Suppressor macrophage treated with lipopolysaccharide for 1 hour (primary cell): ENCODE measurements at places on chromosomes 5 and 9.
A peak's percentile ranks its signal among the peaks of the same experiment; 100 is the strongest.

DNA sequence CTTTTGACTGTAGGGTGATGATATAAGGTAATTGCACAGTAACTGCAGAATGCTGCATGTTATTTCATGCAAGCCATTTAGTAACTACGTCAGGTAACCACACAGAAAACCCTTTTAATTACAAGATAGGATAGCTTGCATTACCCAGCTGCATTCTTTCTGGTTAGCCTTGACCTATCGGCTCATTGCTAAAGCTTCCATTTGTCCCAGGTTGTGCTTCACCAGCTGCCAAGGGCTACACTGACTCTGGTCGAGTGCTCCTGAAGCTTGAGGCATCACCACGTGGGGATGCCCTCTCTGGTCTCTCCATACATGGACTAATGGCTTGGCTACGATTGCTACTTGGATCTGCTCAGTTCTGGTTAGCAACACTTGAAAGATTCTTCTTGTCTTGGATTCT is 81.1 kb upstream of the SLC12A2 start:
- DNase-seq, result no peak

DNA sequence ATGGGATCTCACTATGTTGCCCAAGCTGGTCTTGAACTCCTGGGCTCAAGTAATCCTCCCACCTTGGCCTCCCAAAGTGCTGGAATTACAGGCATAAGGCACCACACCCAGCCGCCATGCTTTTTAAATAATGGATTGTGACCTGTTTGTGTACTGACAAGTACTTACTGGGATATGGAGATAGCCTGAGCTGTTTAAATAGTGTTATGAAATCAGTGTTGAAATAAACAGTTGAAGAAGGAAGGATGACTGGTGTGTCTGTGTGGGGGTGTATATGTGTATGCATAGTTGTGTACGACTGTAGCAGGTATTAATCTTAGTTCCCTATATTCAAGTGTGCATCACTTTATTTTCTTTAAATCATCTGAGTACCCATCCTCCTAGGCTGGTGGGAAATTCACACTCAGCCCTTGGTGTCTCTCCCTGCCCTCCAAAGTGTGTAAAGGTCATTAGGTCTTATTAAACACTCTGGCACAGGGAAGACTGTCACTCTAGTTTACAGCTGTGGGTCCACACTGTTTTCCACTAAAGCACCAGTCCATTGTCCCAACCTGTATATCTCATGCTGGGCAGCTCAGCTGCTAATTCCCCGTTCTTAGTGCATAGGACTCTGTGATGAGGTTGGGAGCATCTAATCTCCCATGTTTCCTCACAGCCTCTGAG is 91.0 kb downstream of the SNX18 start:
- DNase-seq, result peak; percentile 70

GRCh38 chr9:444528-444927 is 229.9 kb downstream of the DOCK8 start:
- no peak for DNase-seq

DNA sequence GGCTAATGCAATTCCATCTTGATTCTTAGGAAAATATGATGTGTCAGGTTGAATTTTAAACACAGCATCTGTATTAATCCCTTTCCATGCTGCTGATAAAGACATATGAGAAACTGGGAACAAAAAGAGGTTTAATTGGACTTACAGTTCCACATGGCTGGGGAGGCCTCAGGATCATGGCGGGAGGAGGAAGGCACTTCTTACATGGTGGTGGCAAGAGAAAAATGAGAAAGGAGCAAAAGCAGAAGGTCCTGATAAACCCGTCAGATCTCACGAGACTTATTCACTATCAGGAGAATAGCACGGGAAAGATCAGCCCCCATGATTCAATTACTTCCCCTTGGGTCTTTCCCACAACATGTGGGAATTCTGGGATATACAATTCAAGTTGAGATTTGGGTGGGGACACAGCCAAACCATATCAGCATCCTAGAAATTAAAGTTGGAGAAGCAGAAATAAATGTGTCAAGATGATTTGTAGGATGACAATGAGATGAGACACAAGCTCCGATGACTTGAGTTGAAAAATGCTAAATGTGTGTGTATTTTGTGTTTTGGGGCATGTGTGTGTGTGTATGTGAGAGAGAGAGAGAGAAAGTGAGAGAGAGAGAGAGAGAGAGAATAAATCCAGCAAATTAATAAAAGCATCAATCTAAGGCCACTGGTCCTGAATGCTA is 48.5 kb upstream of the ANKRD55 start:
- no peak for DNase-seq

DNA sequence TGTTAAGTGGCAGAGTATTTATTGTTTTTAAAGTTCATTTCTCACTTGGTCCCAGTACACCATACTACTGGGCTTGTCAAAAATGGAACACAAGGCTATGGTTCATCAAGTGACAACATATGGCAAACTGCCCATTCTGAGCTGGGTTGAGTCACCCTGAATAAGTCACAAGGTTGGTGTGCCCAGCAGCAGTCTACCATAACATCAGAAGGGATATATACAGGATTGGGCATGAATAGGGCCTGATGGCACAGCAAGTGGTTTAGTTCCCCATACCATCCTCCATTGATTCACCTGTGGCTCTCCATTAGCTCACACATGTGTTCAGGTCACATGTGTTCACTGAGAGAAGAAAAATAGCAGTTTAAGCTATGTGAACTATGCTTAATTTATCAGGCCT is 249.8 kb upstream of the PRDM9 start:
- DNase-seq, result no peak

- DNase-seq, result no peak
Measured at GRCh38 chr5:127431977-127432585, 85.4 kb upstream of the PRRC1 start.

DNA sequence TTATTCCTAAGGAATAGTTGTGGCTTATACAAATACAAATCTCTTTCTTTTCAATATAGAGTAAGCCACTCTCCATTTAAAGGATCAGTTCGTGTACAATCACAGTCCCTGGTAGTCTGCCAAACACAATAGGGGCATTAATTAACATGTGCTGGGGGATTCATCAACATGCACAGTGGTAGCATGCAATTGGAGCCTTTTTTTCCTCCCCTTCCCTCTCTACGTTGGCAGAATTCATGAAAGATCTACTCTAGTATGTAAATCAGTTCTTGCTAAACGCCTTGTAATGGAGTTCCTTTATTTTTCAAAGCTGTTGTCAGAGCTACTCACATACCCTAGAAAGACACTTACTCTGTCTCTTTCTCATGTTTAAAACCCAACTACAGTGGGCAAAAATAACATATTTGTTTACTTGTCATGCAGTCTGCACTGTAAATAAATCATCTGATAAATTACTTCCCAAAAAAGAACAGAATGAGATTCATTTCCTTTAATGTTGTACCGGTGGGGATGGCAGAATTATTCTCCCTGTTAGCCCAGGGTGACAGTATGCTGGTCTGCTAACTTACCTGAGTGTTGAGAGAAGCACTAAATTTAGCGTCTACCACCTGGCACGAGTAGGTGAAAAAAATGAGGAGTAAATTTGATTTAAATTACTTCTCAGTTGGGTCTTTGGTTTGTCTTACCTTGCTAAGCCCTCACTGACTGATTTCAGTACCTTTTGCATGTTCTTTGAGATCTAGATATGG is 341.5 kb upstream of the CCNH start:
- DNase-seq, result no peak

DNA sequence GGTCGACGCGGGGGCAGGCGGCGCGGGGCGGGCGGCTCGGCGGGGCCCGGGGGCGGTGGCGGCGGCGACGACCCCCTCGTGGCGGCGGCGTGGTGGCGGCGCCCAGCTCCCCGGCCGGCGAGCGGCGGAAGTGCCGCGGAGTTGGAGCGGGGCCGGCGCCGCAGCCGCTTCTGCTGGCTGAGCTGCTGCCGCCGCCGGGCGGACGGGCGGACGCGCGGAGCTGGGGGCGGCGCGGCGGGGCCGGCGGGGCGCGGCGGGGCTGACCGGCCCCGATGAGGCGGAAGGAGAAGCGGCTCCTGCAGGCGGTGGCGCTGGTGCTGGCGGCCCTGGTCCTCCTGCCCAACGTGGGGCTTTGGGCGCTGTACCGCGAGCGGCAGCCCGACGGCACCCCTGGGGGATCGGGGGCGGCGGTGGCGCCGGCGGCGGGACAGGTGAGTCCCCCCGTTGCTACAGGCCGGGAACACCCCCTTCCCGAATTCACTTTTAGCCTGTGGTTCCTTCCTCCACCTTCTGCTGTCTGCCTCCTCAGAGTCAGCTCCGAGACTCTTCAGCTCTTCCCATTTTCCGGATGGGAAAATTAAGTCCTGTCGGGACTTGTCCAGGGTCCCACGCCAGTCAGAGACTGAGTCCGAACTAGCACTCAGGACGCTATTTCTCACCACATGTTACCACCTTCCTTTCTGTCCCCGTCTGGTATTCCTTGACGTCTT is at the start of gene GALNT10:
Gene GALNT10, plus strand, starts transcription at position 139 of the 710 bp plus-strand sequence. Its CDS starts 134 bp downstream, at position 273.
- DNase-seq, result peak; percentile 94

GRCh38 chr5:100479079-100479688 is 56.0 kb upstream of the FAM174A start:
- no peak for DNase-seq

GRCh38 chr9:6842584-6842947 is 84.8 kb downstream of the KDM4C start:
- DNase-seq, result peak; percentile 16

- DNase-seq, result no peak
Measured at GRCh38 chr9:120937127-120937526, 10.5 kb upstream of the TRAF1 start.

DNA sequence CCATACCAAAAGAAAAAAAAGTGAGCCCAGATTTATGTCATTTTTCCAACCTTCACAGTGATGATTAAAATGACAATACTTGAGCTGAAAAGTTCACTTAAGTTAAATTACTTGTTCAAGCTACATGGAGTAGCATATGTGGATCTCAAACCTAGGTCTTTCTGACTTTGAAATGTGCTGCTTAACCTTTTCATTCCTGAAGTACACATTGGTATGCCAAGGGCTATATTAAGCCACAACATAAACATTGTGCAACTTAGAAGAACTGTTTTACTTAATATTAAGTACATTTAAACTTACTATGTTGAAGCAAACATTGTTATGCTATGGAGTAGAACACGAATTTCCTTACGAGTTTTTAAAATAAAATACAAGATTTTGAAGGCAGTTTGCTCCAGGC is 105.0 kb downstream of the GIN1 start:
- DNase-seq, result no peak

DNA sequence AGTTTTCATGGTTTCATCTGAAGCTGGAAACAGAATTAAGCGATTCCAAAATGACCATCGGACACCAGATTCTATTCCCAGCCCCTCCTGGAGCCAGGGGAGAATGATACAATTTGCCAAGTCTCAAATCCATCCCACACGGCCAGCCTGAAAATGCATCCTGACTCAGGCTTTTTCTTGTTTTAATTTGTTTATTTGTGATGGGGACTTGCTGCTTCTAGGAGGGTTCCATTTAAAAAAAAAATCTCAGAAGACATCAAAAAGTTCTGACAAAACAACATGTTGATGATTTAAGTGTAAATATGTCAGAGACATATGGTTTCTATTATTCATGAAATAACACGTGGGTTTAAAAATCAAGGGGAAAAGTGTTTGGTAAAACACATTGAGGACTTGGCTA is 173.2 kb downstream of the GAS1 start:
- no peak for DNase-seq

GRCh38 chr5:144433893-144434292 is 263.2 kb downstream of the KCTD16 start:
- no peak for DNase-seq

DNA sequence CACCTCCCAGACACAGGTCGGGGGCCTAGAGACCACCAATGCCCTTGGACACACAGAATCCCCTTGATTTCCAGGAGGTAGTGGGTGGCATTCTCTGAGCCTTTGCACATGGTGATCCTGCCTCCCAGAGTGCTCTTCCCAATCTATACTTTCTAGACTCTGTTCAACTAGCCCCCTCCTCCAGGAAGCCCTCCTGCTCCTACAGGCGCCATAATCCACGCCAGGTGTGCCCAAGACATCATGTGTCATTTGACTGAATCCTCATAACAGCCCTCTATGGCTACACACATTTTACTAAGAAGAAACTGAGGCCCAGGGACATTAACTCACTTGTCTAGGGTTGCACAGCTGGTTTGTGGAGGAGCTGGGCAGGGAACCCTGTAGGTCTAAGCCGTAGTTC is 7.1 kb downstream of the BBLN start:
- no peak for DNase-seq

- peak; percentile 22 for DNase-seq
Measured at GRCh38 chr5:141821430-141821925, 56.7 kb downstream of the PCDH1 start.

GRCh38 chr5:97838214-97838613 is 655.2 kb upstream of the RIOK2 start:
- no peak for DNase-seq

DNA sequence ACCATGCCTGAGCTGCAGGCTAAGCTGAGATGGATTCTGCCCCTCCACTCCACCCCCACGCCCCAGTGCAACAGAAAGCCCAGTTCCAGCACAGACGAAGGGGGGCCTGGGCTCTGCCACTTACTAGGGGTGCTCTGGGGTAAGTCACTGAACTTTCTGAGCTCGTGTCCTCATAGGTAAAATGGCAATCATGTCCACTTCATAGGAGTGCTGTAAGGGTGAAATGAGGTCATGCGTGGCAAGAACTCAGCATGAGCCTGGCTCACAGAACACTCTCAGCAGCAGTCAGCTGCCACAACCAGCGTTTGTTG is 8.4 kb upstream of the PSD2 start:
- no peak for DNase-seq

DNA sequence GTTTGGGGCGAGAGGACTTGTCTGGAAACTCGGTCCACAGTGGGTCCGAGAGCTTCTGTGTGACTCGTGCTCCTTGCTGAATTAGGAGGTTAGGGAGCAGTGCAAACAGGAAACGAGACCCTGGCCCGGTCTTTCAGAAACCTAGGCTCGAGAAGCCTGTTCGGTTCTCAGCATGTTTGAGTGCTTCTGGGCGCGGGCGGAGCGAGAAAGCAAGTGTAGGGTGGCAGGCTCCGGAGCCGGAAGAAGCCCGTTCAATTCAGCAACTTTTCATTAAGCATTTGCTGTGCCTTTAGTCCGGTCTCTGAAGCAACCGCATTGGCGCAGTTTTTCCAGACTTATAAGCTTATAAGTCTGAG is 547 bp downstream of the CLTA start:
- DNase-seq, result peak; percentile 44

DNA sequence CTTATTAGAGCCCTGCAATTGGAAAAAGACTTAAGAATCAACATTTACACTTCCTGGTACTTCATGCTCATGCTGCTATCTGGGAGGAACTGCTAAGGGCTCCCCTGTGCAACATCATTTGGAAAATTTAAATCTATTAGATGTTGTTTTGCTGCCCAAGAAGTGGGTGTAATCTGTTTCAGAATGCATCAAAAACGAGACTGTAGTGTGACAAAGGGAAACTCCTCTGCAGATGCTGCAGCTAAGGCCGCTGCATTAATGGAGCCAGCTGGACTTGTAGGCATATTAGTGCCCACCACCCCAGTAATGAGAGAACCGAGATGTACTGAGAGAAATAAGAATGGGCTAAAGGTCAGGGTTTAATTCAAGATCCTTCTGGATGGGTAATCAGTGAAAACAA is 11.1 kb upstream of the PAIP1 start:
- DNase-seq, result no peak

DNA sequence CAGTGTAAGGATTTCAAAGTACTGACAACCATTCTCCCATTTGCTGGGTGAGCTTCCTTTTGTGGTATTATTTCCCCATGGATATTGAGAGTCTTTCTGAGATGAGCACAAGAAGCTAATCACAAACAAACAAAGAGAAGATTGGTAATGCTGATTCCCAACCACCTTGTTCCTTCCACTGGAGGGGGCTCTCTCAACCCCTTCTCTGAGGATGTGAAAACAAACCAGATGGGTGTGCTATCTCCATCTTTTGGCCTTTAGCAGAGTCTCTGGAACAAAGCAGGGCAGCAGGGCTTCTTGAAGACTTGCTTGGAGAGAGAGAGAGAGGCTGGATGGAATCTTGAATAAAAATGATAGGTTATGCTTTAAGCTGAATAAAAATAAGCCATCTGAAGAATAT is 576.7 kb upstream of the ZNF462 start:
- DNase-seq, result no peak
